GM12892 (cell line): ENCODE measurements at places on chromosomes 3 and 15.

- no peak for DNase-seq
Observed at GRCh38 chr15:41561777-41562145, 2.7 kb downstream of the TYRO3 start.

DNA sequence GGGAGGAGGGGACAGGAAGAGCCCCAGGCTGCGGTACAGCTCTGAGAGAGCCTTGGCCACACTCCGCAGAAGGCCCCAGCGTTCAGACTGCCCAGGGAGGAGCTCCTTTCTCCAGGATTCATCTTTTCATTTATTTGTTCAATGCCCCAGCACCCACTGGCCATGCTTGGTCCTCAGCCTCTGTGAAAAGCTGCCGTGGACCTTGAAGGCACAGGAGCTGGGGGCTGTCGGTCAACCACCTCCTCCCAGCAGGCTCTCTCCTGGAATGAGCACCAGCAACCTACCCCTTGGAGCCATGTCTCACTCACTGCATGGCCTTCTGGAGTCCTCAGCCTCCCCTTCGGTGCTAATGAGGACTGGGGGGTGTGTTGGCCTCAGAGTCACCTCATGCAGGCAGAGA is 21.6 kb upstream of the PRR23E start:
- no peak for DNase-seq

DNA sequence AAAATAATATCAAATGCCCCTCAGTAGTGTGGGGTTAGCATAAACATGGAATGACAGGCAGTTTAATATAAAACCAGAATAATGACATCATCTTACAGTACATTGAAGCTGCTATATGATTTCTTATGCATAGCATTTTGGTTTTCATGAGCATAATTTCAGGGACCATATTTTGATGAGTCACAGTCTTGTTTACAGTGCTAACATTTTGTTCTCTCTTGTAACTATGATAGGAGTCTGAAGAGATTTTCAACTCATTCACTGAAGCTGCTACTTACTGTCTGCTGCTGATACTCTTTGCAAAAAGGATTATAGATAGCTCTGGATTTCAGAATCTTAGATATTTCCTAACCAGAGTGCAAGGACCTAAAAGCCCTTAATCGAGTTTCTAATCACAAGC is 92.6 kb upstream of the CCDC54 start:
- no peak for DNase-seq

DNA sequence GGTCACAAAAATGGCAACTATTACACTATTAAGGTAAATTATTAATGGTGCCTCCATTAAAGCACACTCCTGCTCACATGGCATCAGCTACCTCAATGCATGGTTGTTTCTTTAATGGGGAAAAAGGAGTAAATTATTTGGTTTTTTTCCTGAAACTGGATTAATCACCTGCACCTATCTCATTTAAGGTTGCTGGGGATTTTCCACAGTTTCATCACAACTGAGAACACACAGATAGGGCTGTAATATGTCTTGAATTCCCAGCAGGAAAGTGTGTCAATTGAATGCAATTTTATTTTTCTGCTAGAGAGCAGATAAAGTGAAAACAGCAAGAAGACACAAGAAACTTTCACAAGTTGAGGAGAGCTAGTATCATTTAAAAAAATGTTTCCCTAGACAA is 36.4 kb downstream of the RFTN1 start:
- no peak for DNase-seq

- DNase-seq, result no peak
Observed at GRCh38 chr3:129365296-129366136, 62.9 kb downstream of the EFCAB12 start.

DNA sequence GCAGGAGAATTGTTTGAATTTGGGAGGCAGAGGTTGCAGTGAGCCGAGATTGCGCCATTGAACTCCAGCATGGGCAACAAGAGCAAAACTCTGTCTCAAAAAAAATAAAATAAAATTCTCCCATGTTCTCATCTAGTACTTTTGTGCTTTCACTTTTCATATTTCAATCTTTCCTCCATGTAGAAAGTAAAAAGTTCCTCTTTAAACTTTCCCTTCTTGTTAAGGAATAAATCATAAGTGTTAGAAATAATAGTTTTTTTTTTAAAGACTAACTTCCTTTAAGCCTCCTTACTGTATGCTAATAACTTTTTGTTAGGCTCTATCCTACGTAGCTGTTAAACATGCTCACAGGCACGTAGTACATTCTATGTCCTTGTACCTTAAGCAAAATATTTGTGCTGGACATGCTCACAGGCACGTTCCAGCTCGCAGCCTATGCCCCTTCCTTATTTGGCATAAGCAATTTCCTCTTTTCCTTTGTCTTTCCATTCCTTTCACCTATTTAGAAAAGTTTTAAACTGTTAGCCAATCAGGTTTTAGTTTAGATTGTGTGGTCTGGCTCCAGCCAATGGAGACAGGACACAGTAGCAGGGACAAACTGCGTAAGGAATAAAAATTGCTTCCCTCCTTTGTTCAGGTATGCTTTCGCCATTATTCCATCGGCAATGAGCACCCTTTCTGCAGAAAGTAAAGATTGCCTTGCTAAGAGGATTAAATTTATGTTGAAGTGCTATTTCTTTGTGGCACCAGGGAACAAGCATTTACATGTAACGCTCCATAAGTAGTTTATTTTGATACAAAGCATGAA is 38.9 kb upstream of the PIK3CB start:
- DNase-seq, result no peak

GRCh38 chr15:100703671-100704070 is 101.3 kb downstream of the ASB7 start:
- DNase-seq, result no peak

DNA sequence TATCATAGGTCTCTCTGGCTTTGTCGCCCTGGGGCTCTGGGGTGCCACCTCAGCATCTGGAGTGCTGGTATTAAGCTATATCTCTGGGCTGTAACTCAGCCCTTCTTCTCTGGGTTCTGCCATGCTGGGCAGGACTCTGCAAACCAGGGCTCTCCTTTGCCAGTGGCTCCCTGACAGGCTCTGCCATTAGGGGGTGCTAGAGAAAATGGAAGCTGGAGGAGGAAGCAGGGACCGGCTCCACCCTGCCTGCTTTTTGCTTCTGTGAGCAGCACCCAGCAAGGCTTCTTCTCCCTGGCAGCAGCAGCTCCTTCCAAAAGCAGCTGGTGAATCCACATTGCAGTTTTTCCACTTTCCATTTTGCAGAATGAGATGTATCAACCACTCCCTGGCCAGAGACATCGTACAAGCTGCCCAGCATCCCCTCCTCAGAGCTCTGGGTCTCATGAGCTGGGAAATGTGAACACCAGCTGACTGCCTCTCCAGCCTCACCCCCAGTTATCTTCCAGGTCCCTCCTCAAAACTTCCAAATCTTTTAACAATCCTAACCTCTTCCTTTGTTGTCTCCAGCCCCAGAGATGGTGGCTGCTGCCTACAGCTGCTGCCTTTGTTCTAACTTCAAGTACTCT is 165.0 kb downstream of the ABHD5 start:
- no peak for DNase-seq

- no peak for DNase-seq
Observed at GRCh38 chr3:16463119-16463518, 50.4 kb downstream of the RFTN1 start.
